ENCODE measurements at places on chromosomes 2 and 18. TPM values are rescaled to one million over a fixed set of nuclear protein-coding genes. Genes with fewer than 3 reads are reported as not detected.

DNA sequence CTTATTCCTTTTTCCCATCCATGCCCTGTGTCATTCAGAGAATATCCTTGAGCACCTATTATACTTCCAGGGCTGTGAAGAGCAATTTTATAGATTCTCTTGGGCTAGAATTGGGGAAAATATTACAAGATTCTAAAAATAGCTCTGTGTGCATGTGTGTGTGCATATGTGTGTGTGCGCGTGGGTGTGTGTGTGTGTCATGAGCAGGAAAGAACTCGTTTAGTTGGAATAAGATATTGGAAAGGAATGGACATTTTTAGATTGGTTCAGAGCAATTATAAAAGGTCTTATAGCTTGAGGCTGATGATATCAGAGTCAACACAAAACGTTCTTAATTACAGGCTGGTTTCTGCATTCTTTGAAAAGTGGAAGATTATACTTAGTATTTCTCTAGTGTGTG lies 212.1 kb upstream of the COPS8 start:
- peak; percentile 86 for DNase-seq

GRCh38 chr18:50297621-50298442 lies 10.3 kb upstream of the CXXC1 start:
- DNase-seq: peak; percentile 56

- DNase-seq: no peak
These were observed 49.1 kb downstream of the COBLL1 start for GRCh38 chr2:164792316-164793170.

DNA sequence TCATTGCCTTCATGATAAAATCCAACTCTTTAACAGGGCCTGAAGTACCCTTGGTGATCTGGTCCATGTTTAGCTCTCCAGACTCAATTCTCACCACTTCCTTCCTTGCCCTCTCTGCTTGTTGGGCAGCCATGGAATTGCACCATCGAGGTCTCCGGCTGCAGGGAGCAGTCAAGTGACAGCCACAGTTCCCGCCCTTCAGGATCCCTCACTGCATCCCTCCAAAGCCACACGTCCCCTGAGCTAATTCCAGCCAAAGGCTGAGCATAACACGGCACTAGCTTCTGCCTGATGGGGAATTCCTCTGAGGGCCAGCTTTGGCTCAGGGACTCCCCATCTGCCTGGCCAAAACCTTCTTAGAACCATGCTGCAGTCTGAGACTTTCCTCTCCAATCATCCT lies 47.4 kb upstream of the SLC1A4 start:
- no peak for DNase-seq

DNA sequence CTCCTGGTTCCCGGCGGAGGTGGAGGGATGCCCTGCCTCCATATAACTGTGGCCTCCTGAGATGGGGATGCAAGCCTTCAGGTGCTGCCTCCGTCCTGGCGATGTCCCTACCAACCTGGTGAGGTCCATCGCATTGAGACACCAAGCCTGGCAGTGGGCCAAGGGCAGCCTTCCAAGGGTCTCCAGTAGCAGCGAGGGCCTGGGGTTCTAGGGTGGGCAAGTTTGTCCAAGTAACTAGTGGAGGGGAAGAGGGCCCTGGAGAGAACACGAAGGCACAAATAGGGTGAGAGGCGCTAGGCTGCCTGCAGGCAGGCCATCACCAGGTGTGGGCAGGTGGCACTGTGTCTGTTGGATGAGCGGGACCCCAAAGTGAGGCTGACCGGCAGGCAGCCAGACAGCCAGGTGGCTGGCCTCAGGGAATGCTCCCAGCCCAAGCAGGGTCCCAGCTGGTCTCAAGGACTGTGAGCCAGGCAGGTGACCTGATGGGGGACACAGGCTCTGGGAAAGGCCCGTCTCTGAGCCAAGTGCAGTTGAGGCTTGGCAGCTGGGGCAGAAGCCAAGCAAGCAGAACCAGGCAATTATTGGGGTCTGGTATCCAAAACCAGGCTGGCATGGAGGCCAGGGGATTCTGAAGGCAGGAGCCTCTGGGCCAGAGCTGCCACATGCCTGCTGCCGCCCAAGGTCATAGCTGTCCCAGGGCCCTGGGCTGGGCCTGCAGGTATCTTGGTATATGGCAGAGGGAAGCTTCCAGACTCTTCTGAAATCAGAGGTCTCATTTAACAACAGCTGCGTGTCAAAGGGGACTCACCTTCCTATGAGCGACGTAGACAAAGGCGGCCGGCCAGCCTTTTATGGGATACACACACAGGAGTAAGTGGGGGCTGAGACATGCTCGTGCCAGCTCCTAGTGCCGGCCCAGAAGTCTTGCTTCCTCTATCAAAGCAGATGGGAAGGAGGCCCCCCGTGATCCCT lies 23.4 kb downstream of the RAMP1 start:
- no peak for DNase-seq

DNA sequence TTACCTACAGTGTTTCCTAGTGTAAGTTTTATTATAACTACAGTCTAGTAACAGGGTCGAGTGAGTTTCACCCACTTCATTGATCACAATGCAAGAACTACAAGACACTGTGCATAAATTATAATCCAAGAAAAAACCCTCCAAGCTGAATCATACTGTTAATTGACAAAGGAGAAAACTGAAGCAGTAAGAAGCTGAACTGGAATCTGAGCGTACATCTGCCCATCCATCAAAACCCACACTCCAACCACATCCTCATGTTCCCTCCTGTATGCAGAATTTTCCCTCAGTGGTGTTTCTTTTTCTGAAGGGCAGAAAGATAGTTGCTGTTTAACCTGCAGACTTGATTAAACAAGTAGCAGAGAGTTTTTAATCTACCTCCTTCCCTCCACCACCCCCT lies 49.5 kb upstream of the KIDINS220 start:
- no peak for DNase-seq

- no peak for DNase-seq
These were observed 56.9 kb upstream of the NFU1 start for GRCh38 chr2:69494126-69494525.

DNA sequence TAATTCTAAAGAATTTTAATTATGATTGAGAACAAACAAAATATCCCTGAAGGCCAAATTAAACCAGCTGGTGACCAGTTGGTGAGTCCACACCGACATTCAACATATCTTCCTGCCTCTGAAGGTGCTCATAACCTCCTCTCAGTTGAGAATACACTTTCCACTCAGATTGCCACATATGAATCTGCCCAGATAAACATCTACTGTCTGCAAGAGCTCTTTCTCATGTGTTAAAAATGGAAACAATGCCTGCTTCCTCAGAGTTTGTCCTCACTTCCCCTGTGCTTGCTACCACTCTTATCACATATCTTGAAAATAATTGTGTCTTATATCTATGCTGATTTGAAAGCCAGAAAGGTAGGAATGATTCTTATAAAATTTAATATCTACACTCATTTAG lies 177.7 kb upstream of the GULP1 start:
- no peak for DNase-seq

DNA sequence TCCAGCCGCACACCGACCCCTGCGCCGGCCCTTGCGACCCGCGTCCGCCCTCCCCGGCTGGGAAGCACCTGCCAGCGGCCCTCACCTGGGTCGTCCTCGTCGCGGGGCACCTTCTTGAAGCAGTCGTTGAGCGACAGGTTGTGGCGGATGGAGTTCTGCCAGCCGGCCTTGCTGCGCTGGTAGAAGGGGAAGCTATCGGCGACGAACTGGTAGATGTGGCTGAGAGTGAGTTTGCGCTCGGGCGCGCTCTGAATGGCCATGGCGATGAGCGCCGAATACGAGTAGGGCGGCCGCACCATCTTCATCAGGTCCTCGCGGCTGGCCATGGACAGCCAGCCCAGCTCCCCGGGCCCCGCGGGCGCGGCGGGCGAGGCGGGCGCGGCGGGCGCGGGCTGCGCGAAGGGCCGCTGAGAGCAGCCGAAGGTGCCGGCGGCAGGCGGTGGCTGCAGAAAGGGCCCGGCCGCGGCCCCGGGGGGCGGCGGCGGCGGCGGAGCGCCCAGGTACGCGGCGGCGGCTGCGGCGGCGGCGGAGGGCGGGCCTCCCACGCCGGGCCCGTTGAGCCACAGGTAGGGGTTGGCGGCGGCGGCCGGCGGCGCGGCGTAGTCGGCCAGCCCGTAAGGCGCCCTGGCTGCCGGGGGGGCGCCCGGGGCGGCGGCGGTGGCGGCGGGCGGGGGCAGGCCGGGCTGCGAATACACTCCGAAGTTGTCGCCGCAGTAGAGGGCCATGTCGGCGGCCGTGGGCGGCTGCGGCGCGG lies 505 bp downstream of the FOXI3 start:
- DNase-seq: no peak

DNA sequence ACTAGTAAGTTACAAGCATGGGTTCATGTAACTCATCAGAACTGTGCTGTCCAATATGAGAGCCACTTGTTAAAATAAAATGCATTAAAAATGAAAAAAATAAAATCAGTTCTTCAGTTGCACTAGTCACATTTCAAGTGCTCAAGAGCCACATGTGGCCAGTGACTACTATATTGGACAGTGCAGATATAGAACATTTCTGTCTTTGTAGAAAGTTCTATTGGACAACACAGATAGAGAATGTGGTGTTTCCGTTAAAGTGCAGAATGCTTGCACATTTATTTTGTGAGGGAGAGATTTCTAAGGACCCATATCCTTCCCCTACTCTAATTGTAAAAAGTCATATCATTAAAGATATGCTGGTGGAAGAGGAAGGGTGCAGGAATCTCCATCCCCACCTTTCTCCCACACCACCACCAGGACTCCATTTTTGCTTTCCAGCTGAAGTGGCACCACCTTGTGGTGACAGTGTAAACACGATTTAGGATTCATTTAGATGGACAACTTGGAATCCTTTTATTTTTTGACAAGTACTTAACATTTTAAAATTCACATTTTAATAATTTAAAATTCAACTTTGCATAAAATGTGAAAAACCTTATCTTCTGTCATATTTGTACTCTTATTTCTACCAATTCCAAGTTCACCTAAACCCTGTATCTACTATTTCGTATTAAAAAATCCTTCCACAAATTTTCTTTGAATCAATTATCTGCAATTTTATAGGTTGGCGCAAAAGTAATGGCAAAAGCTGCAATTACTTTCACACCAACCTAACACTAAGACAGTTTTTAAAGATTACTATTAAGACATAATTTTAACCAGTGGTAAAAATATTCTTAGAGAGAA lies 9.4 kb upstream of the CD302 start:
- peak; percentile 61 for DNase-seq

DNA sequence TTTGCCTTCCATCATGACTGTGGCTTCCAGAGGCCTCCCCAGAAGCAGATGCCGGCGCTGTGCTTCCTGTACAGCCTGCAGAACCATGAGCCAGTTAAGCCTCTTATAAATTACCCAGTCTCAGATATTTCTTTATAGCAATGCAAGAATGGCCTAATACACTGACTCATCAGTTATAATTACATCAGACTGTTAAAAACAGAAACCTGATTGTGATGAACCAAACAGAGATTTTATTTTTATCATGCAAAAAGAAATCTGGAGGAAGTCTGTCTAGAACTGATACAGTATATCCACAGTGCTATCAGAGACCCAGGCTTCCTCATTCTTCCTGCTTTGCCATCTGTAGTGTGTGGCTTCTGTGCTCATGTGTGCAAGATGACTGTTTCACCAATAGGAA lies 93.4 kb upstream of the MEX3C start:
- DNase-seq: peak; percentile 62

GRCh38 chr18:44786257-44786656 lies 105.6 kb downstream of the SETBP1 start:
- DNase-seq: no peak

- DNase-seq: no peak
These were observed 33.9 kb downstream of the ZAP70 start for GRCh38 chr2:97747285-97747684.

DNA sequence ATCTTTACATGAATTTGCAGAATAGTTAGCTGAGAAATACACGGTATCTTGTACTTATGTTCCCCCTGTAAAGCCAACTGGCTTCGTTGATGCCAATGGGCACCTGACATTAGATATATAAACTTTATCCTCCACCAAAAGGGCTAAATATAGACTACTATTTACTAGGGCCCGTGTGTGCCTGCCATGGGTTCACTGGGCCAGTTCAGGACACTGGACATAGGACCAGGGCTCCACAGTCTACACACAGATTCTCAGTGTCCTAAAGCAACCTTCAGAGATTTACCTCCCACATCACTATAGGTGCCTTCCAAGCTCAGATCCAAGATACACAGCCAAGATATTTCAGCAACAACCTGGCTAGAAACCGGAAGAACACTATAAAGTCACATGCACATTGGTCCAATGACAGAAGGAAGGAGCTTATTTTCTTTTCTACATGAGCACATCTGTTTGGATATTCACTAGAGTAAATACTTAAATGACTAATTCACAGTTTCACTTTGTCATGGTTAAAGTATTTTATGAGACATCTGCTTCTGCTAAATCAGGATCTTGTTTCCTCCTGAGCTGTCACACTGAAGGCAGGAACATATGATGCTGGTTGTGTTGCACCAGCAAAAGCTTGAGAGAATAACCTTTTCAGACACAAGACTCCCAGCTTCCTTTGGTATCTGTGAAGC lies 95.1 kb downstream of the MYO5B start:
- peak; percentile 99 for DNase-seq

DNA sequence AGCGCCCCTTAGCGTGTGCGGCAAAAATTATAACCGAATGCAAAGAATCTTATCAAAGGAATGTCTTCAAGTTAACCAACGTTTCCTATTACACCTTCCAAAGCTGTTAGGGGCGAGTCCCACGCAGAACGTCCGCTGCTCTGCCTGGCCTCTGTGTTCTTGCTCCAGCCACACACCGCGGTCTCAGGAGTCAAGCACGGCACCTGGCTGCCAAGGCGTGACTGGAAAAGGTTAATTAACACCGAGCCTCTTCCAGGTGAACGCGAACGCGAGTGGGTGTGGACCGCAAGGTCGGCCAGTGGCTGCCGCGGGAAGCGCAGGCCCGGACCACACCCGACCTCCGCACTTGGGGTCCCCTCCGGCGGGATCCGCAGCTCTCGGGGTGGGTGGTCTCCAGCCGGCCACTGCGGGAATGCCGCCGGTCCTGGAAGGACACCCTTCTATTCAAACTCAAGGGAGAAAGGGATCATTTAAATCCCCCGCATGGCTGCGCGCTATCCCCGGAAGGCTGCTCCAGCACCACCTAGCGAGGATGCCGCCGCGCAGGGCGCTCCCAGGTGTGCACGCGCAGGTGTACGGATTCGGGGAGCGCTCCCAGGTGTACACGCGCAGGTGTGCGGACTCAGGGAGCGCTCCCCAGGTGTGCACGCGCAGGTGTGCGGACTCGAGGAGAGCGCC lies 830 bp downstream of the CYB5A start:
- peak; percentile 54 for DNase-seq

Gene CERKL
- total RNA-seq: not detected

Gene MEP1B
- not detected for total RNA-seq

Gene LRRC30
- total RNA-seq: not detected

Gene C2orf78
- not detected for total RNA-seq

Gene MYO5B
- total RNA-seq: 31.3 TPM

Gene PKDCC
- total RNA-seq: 0.79 TPM

Gene GRHL1
- 25.5 TPM for total RNA-seq

Gene MALL
- total RNA-seq: 33.7 TPM

Gene UNC80
- total RNA-seq: under 0.01 TPM

Data from bronchial epithelial cell (primary cell).